Activated CD4-positive, alpha-beta T cell treated with anti-CD3 and anti-CD28 coated beads, Interleukin-2, amount 50 U/mL, for 4 hours (primary cell): ENCODE measurements at places on chromosomes 3 and 15.

- DNase-seq: no peak
These were observed 56.6 kb downstream of the P3H2 start for GRCh38 chr3:190064112-190064511.

- DNase-seq: no peak
These were observed 21.3 kb downstream of the KIF9 start for GRCh38 chr3:47261301-47261700.

- DNase-seq: no peak
These were observed 35.8 kb downstream of the ABI3BP start for GRCh38 chr3:100957261-100957986.

DNA sequence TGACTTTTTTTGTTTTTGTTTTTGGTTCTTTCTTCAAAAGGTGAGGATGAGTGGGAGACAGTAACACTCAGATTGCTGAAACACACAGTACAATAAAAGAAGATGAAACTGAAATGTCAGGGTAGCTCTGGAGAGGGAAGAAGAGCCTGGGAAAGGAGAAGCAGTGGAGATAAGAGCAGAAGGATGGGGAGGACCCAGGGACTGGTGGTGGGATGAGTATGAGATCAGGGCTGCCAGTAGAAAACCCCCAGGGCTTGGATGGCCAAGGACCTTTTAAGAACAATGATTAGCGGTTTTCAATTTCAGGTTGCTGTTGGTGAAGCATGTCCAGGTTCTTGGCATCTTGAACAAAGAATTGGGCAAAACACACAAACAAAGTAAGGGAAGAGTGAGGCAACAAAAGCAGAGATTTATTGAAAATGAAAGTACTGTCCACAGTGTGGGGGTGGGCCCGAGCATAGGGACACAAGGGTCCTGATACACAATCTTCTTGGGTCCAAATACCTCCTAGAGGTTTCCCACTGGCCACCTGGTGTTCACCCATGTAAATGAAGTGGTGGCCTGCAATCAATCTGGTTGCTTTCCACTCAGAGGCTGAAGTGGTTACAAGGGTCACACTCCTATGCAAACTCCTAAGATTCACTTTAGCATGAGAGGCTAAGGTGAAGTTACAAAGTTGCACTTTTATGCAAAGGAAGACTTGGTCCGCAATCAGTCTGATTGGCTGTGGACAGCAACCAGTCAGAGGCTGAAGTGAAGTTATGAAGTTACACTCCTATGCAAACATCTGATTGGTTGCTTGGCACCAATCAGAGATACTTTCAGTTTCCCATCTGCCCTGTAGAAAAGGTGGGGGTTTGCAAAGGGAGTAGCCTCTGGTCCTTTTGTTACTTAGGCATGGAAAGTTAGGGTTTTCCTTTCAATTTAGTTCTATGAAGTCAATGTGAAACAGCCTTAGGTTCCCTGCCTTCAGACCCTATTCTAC, 26.1 kb upstream of the MFSD1 start:
- DNase-seq: no peak

DNA sequence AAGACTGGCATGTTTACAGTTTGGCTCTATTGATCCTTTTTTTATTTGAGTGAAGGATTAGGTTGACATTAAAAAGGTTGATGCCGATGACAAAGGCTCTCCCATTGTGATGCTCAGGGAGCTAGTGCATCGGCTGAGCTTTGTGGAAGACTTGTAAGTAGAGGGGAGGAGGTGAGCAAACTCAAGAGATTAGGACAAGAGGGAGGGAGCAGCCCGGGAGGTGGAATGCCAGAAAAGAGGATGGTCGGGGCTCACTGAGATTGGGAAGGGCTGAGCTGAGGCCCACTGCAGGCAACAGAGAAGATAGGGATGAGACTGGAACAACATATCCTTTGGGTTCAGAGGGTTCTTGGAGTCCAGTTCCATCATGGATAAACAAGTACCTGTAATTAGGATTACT, 26.5 kb upstream of the PSMD6 start:
- no peak for DNase-seq

GRCh38 chr3:42762046-42762724, 10.9 kb downstream of the CCDC13 start:
- no peak for DNase-seq

- no peak for DNase-seq
These were observed 4.5 kb downstream of the SLC12A8 start for GRCh38 chr3:125207949-125208568.

DNA sequence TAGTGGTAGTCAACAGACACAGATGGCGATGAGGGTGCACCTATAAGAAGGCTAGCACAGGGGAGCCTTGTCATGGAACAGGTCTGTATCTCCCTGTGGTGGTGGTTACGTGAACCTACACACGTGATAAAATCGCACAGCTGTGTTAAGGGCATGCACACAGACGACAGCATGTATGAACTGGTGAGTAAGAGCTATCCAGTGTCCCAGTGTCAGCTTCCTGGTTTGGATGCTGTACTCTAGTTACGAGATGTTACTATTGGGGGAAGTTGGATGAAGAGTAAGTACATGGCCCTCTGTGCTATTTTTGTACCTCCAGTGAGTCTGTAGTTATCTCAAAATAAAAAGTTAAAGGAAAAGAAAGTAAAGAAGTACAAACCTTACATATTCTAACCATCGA, 38.2 kb downstream of the MTMR10 start:
- no peak for DNase-seq

DNA sequence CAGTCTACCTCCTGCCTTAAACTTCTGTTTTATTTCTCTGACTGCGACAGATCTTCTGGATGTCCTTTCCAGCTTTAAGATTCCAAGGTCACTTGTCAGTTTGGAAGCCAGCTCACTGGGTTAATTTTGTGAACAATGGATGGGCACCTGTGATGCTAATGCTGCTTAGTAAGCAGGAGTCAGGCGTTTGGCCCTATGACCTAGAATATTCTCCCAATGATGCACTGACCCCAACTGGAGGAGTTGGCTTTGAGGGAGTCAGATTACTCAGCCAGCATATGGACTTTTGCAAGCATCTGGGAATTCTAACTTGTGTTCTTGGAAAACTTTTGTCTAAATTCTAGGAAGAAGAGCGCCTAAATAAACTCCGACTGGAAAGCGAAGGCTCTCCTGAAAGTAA, 28.1 kb downstream of the HACD3 start:
- DNase-seq: no peak

- no peak for DNase-seq
These were observed 25.2 kb downstream of the NOX5 start for GRCh38 chr15:69039516-69040225.

DNA sequence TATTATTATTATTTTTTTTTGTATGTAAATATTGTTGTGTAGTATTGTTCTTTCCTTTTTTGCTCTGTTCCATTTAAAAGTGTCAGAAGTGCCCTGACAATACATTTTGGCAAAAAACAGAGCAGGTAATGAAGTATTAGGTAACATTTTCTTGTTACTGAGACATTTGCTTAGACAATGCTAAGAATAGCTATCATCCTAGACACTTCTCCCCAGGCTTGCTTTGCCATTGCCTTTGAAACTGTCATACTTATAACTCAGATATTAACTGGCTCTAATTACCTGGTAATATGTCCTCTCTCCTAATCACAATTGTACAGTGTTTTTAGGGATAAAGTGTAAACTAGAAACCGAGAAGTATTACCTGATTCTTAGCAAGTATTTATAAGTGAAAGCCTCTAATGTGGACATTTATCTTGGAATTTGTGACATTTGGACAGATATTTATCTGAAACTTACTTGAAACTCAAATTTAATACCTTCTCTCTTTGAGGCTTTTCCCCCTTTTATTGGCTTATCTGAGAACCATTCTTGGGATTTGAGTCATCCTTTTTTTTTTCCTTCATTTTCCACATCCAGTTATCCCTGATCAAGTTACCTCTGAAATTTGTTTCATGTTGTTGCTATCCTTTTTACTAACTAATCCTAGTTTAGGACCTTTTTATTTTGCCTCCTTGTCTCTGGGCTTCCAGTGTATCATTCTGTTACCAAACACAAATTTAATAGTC, 13.1 kb downstream of the ARIH1 start:
- no peak for DNase-seq

DNA sequence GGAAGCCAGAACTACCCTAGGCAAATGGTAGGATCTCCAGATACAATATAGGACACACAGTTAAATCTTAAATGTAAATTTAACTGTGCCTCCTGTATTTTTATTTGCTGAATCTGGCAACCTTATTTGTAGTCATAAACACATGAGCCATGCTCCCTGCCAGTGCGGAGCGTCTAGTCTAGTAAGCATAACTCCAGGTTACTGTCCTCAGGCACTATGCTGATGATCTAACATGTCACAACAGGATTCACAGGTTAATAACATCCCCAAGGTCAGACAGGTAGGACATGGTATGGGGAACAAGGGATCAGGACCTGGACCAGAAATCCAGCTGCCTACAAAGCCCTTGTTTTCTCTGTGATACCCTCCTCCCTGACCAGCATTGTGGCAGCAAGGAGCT, 305.1 kb downstream of the CACNA2D3 start:
- no peak for DNase-seq

GRCh38 chr15:36994790-36995189, 105.6 kb downstream of the MEIS2 start:
- no peak for DNase-seq

- DNase-seq: no peak
These were observed 116.5 kb downstream of the THSD4 start for GRCh38 chr15:71231758-71232157.

DNA sequence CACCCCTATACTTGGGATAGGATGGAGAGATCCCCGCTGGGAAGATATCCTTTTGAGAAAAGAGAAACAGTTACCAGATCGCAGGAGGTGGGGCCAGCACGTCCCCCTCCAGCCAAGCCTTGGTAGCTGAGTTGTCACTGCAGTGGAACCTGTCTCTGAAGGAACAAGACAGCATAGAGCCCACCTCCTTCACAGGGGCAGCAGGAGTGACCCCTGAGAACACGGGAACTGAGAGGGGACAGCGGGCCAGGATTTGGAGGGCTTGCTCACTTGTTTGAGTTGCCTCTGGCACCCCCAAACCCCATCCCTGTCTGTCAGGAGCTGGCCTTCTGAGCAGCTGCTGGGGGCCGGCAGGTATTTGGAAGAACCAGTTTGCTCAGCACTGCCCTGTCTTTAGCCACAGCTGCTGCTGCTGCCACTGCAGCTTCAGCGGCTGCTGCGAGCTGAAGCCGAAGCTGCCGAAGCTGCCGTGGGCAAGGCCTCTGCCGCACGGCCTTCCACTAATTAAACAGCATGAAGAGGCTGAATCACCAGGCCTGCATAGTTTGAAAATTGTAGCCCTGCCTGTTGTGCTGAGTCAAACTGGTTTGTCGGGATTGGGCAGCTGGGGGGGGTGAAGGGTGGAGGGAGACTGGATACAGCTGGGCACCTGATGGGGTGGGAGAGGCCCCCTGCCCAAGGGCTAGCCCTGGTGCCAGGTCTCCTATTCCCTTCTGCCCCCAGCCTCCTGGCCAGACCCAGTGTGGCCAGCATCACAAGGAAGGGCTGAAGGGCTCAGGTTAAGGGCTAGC, 4.0 kb downstream of the EPHB3 start:
- no peak for DNase-seq

GRCh38 chr3:176953106-176954060, 243.9 kb downstream of the TBL1XR1 start:
- no peak for DNase-seq

- DNase-seq: no peak
These were observed 202.7 kb downstream of the EDEM1 start for GRCh38 chr3:5390221-5390620.

DNA sequence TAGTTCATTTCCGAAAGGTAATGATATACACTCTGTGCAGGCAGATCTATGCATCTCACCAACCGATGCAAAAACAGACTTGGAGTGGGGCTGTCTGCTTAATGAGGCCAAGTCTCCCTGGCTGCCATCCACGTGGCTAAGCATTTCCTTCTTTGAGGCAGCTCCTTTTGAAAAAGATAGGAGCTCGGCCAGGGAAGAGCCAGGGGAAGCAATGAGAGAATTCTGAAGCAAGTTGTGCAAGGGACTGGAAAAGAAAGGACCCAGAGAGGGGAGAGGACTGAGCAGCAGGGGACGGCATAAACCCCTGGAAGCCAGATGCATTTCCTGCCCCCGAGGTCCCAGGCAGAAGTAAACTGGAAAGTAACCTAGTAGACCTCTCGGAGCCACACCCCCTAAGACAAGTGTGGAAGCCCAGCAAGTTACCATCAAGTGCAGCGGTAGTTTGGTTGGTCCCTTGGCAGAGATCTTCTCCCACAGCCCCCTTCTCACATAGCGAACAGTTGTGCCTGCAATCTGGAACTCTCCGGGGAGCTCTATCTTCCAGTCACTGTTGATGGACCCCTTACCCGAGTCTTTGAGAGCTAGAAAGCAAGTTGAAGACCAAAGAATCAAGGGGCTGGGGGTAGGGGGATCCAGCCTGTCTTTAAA, 288.2 kb downstream of the ADAMTS17 start:
- DNase-seq: no peak

- no peak for DNase-seq
These were observed 376.8 kb downstream of the EDEM1 start for GRCh38 chr3:5564278-5564666.
